Nephron progenitor cell (in vitro differentiated cells): ENCODE measurements at places on chromosomes 3 and 15.

GRCh38 chr3:14605744-14606143 is 45.8 kb upstream of the CCDC174 start:
- DNase-seq = no peak

DNA sequence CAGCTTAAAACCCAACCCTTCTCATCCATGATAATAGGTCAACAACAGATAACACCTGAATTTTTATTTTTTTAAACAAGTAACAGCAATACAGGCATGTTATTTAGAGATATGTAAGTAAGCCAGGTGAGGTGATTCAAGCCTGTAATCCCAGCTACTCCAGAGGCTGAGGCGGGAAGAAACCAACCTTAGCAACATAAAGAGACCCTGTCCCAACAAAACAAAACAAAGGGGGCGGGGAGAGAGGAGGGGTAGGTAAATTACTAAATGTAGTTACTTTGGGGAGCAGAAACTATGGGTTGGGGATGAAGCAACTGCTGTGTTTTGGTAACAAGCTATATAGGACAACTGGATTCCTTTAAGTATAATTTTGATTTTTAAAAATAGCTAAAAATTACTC is 47.0 kb downstream of the GNB4 start:
- DNase-seq = no peak

DNA sequence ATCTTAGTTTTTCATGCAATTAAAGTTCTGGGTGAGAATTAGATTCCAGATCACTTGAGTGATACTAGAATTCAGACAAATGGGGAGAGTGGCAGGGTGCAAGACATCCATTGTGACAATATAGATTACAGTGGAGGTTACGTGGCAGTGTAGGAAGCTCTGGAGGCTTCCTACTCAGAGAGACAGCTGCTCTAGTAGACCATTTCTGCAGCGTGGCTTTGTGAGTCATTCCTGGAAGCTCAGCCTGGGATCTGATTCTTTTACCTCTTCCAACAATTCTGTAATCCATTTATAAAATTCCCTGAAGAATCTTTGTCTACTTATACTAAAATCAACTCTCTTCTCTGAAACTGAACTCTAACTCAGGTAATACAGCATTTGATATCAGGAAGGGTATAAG is 90.4 kb upstream of the ASB14 start:
- DNase-seq = no peak

DNA sequence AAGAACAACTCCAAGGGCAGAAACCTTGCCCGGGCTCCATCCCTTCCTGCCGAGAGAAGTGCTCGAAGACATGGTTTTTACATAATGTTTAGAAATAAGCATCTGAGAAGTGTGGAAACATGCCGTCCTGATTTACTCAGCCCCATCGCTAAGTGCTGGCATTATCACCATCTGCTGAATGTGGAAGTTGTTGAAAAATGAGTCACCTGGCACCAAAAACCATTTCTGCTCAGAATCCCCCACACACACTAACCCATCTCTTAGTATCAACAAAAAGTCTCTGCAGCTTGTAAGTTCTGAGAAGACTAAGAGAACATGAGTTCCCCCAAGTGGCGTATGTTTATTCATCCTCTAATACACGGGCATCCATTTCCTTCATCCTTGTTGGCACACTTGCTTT is 51.0 kb upstream of the ARL8B start:
- no peak for DNase-seq

GRCh38 chr3:40432793-40433192 is 24.3 kb upstream of the RPL14 start:
- DNase-seq = no peak

DNA sequence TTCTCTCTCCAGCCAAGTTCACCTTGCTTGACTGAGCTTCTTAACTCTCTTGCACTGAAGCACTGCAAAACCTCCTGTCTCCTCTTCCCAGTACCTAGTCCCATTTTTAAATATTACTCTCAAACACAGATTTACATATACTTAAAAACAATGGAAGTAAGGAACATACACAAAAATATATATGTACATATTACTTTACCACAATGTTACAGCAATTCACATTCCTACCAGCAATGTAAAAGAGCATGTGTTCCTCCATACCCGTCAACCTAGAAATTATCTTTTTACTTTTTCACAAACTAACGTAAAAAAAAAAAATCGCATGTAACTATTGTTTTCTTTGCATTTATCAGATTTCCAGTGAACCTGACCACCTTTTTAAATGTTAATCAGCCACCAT is 60.4 kb downstream of the RYK start:
- no peak for DNase-seq

- no peak for DNase-seq
Observed at GRCh38 chr3:64958199-64958843, 270.5 kb upstream of the ADAMTS9 start.

DNA sequence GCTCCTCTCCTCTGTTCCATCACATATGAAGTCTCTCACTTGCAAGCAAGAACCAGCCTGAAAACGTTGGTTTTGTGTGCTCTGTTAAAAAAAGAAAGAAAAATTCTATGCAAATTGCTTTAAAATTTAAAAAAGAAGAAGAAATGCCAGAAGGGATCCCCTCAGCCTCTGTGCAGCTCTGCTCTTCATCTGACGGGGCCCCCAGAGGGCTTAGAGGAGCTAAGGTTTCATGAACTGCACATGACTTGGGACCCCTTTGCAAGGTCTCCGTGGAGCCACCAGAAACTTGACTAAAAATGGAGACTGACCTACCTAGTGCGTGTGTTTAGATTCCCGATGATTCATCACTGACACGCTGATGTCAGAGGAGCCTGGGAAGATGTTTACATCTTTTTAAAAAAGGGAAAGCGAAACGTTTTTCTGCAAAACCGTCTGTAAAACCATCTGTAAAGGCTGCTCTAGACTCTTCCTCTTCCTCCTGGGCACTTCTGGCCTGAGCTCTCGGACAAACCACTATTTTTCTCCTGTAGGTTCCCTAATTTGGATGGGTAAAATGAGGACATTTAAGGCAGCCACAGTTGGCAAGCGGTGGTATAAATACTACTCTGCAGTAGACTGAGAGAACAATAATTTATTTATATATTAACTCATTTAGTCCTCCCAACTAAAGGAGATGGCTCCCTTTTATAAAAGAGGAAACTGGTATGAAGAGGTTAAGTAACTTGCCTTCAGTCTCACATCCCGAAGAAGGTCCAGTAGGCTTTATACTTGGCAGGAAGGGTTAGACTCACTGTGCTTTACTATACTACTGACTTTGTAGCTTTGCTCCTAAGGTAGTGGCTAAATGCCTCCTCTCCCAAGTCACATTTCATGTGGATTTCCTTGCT is 67.2 kb upstream of the POLG start:
- no peak for DNase-seq

DNA sequence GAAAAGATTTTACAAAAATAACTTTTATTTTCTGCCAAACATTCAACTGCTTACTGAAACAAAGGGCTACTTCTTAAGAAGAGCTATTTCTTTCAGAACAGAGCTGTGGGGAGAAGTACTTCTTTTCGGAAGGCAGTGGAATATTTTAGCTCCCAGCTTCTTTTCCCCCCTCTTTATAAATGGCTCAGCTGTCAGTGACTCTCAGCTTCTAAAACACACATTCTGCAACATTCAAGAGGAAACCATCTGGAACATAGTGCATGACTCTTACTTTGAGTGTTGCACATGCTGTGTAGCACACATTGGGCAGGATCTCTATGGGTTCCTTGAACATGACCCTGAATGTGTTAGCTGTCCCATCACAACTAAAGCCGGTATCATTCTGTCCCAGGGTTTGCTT is 7.0 kb upstream of the C15orf40 start:
- DNase-seq = no peak

DNA sequence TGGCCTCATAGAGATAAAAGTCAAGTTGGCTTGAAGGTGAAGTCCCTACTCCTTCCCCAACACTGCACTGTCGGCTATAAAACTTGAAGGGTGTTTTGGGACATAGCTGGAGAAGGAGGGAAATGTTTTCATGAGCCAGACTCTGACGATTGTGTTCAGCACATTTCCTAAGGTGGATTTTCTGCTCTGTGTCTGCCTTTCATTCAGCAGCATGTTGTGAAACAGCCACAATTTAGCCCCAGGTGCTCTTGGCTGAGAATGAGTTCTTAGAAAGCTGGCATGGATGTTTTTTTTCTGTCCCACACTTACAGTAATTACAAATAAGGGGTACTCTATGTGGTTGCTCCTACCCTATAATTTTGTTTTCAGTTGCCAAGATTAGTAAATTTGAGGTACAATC is 492.4 kb downstream of the MCTP2 start:
- no peak for DNase-seq

- no peak for DNase-seq
Observed at GRCh38 chr15:27260523-27260922, 289.5 kb downstream of the GABRG3 start.

DNA sequence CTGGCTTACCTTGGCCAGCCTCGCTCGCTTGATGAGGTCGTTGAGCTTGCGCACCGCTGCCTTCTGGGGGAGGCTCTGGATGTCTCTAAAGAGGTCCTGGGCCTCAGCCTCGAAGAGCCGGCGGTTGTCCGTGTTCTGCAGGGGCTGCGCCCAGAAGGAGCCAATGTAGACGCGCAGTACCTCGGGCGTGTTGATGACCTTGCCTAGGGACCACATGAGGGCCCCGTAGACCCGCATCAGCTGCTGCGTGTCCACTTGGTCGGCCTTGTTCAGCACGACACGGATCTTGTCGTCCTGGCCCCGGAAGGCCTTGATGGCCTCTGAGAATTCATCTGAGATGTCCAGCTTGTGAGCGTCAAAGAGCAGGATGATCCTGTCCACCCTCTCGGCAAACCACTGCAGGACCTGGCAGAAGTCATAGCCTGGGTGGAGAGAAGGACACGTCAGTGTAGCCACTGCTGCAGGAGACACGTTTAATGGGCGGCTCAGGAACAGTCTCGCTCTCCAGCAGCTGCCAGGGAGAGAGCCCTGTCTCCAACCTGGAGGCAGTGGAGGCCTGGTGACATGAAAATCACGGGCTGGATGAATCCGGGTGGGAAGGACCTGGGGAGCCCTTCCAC is 25.5 kb upstream of the SPTBN5 start:
- no peak for DNase-seq

DNA sequence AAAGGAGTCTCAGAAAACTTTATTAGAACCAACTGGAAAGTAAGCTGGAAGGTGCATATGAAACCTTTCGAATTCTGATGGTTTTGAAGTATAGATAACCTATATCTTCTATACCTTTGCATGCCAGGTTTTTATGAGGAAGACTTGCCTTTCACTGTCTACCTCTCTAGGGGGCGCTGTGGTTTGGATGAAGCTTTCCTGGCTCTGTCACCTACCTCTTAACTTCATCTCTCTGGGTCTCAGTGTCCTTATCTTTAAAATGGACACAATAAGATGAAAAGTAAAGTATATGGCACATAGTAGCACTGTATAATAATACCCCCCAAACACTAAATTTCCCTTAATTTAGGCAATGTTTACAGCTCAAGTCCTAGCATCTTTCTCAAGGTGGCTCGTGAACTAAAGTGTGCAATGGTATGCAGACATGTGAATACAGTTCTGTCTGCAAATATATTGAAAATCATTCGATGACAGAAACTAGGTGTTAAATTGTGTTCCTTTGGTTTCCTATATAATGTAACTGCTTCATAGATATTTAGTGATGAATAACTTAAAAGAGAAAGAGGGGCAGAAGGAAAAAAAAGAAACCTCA is 314.3 kb downstream of the CHST2 start:
- no peak for DNase-seq
